ENCODE measurements at places on chromosomes 13 and 19.

DNA sequence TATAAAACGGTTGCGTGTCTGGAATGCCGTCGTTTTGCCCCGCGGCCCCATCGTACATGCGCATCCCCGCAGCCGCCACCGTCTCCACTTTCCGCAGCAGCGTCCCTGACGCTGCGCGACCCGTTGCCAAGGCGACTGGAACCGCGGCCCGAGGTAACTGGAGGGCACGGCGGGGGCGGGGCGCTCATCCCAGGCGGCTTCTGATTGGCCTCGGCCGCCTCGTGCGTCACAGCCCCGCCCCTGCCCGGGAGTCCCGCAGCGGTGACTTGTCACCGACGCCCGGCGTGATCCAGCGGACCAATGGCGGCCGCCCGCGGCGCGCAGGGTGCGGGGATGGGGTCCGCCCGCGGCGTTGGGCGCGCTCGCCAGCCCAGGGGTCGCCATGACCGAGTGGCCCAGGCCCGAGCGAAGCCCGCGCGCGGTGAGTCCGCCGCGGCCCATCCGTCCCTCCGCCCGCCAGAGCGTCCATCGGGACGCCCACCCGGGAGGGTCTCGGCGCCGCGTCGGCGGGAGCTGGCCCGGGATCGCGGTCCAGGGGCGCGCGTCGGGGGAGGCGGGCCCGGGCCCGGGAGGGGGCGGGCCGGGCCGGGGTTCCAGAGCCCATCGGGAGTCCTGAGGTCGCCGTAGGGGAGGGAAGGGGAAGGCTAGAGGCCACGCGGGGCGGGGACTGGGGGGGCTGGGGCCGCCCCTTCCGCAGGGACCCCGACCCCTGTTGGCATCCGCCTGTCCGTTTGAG is at the start of gene ZSCAN1:
TSS of gene ZSCAN1 (plus strand) at position 285 of the 736 bp plus-strand sequence. CDS start 3,812 bp downstream, outside the sequence.
- peak; percentile 98 for DNase-seq

- DNase-seq: peak; percentile 28
These were observed 61.4 kb upstream of the KLF2 start for GRCh38 chr19:16263141-16263761.

DNA sequence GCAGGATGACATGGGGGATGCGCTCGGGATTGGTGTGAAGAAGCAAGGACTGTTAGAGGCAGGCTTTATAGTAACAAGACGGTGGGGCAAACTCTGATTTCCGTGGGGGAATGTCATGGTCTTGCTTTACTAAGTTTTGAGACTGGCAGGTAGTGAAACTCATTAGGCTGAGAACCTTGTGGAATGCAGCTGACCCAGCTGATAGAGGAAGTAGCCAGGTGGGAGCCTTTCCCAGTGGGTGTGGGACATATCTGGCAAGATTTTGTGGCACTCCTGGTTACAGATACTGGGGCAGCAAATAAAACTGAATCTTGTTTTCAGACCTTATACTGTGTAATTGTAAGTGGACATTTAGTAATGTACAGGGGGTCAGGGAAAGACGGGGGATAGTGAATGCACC is 7.0 kb downstream of the KLK2 start:
- DNase-seq: no peak

DNA sequence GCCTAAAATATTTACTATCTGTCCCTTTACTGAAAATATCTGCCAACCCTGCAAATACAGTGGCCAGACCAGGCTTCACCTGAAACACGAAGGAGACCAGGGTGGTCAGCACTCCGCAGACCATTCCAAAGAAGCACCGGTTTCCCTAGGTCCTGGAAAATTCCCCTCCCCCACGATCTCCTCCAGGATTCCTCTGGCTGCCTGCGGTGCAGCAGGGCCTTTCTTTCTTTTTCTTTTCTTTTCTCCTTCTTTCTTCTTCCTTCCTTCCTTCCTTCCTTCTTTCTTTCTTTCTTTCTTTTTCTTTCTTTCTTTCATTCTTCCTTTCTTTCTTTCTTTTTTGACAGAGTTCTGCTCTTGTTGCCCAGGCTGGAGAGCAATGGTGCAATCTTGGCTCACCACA is 152.7 kb downstream of the USP12 start:
- no peak for DNase-seq

DNA sequence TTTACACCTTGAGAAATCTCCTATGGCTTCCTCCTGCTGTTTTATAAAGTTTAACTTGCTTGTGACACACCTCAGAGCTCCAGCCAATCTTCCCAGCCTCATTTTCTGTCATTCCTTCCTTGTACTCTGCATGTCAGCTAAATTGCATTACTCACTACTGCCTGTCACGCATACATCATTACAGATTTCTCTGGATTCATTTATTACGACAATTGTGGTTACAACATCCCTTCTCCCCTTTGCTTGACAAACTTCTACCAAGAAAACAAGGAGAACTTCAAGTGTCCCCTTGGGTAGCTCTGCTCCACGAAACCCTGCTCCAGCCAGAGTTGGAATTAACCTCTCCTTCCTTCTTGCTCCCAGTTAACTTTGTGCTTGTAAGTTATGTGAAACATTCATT is 22.0 kb upstream of the GPR18 start:
- no peak for DNase-seq

DNA sequence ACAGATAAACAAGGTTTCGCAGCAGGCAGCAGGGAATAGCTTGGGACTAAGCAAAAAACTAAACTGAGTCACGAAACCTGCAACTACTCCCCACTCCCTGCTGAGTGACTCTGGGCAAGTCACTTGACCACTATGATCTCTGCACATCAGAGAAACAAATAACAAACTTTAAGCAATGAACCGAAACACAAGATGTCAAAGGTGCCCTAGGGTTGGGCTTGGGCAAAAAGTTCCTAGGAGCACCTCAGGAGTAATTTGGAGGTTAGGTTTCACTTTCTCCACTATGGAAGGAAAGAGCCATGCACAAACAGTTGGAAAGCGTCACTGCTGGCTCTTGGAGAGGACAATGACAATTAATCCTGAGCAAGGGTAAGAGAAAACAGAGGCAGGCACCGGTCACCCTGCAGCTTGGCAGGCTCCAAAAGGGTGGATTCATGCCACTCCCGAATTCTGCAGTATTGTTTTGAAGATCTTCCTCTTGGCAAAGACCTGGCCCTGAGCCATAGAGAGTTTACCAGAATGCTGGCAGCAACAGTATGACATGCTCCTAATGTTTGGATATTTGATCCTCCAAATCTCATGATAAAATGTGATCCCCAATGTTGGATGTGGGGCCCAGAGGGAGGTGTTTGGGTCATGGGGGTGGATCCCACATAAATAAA is 60.3 kb downstream of the CRYL1 start:
- no peak for DNase-seq

GRCh38 chr19:16041299-16041990 is 34.9 kb upstream of the TPM4 start:
- DNase-seq: peak; percentile 63

- DNase-seq: no peak
These were observed 12.2 kb upstream of the ZNF429 start for GRCh38 chr19:21492947-21493906.

GRCh38 chr19:10587022-10587838 is at the start of gene AP1M2:
AP1M2 (minus strand) TSS chr19:10587312; CDS start chr19:10587231, 81 bp downstream.
- DNase-seq: no peak

DNA sequence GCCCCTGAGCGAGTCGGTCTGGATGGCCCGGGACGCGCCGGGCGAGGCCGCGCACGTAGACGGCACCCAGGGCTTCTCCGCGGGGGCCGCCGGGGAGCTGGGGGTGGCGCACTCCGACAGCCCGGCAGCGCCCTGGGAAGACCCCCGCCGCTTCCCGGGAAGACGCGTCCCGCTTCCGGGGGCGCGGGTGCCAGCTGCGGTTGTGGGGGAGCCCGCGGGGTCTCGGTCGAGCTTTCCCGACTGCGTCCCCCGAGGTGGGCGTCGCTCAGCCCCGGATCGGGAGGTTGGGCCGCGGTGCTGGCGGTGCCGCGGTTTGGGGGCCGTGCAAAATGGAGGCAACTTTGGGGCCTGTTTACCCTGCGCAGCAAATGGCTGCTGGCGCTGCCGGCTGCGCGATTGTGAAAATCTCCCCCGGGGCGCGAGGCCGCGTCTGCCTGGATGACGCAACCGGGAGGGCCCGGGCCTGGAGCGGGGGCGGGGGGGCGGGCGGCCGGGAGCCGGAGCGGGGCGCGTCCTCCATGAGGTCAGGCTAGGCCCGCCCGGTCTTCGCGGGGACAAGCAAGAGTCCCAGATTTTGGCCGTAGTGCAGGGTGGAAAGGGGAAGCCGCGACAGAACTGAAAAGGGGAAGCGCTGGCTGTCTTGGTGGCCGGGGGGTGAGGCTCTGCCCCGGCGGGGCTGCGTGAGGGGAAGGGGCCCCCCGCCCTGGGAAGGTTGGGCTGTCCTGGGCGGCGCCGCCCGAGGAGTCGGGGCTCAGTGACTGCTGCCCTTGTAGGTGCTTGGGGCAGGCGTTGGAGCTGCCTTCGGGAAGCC is 11.3 kb downstream of the PEAK3 start:
- peak; percentile 68 for DNase-seq

- DNase-seq: no peak
These were observed 212.8 kb downstream of the RFC3 start for GRCh38 chr13:34030782-34031181.
